ENCODE measurements at places on chromosomes 12 and 14. TPM values are rescaled to one million over a fixed set of nuclear protein-coding genes. Genes with fewer than 3 reads are reported as not detected.
A peak's percentile ranks its signal among the peaks of the same experiment; 100 is the strongest.

INHBC gene
- not detected for total RNA-seq

INSM2 gene
- total RNA-seq = not detected

ACSM4 gene
- total RNA-seq = not detected

PRPF39 gene
- 22.3 TPM for total RNA-seq

AQP2 gene
- total RNA-seq = not detected

PTCSC3 gene
- not detected for total RNA-seq

TAS2R42 gene
- total RNA-seq = not detected

CLEC6A gene
- not detected for total RNA-seq

RPGRIP1 gene
- not detected for total RNA-seq

SIX1 gene
- not detected for total RNA-seq

DNAJC22 gene
- total RNA-seq = 29.0 TPM

SDR9C7 gene
- total RNA-seq = not detected

CLEC4D gene
- total RNA-seq = 0.16 TPM

UBE2N gene
- 106 TPM for total RNA-seq

MRPL51 gene
- 132 TPM for total RNA-seq

CAPS2 gene
- 2.6 TPM for total RNA-seq

DNA sequence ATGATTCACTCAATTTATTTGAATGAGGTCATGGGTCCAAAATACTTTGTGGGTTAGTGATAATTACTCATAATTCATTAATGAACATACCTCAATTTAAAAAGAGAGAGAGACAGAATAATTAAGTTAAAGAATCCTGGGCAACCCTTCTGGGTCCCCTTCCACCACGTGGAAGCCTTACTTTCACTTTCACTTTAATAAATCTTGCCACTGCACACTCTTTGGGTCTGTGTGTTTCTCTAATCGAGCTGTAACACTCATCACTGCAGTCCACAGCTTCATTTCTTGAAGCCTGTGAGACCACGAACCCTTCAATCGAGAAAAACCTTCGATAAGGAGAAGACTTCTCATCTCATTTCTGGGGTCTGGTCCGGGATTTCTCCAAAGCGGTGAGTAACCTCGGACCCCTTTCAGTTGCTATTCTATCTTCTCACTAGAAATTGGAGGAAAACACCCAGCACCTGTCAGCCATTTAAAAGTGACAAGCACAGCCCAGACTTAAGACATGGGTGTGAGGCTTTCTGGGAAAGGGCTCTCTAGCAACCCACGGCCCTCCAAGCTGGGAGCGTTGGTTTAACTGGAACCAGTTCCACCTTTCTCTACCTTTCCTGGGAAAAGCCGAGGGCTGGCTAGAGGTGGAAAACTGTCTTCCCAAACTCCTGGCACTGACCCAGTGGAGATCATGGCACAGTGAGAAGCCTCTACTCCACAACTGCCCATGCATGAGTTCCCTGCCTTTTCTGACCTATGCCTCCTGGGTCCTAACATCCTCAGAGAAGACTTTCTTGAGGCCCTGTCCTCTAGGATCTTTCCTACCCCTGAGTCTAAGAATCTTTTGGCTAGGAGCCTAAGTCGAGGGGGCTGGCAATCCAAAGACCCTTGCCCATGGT lies 148.8 kb upstream of the ATF7IP start:
- DNase-seq = peak; percentile 23

GRCh38 chr14:100773331-100774163 lies 46.9 kb downstream of the DLK1 start:
- no peak for DNase-seq

DNA sequence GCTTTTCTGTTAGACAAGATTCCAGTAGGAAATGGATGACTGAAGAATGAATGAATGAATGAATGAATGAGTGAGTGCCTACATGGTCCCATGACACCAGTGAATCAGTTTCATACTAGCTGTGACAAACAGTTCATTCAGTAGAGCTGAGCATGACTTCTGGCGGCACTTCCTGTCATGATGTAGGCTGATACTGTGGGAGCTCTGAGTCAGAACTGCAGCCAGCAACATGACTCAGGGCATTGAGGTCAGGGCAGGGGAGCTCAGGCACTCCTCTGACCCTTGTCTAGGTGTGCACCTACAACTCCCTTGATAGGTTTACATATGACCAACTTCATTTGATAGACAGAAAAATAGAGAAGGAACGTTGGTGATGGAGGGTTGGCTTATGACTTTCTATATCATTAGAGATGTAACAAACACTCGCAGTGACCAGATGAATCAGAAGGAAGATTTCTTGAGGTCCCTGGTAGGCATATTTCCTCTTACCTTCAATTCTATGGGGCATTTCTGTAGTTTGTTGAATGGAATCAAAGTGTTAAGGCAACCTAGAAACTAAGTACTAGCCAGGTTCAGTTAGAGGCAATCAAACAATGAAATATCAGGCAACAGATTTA lies 139.3 kb upstream of the ARHGAP5 start:
- peak; percentile 63 for DNase-seq

DNA sequence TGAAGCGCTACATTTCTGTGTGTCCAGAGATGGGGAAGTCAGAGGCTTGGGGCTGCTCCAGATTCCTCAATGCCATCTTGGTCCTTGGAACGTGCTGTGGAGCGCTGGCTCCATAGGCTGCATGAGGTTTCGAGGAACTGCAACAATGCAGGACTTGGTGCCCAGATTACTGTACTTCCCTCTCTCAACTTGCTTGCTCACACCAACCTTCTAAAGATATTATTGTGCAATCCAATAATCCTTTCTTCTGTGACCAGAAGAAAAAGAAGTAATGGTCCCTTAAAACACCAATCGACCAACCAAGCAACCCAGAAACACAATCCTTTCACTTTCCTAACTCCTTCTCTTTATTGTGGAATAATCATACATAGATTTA lies 3.7 kb downstream of the PRICKLE1 start:
- DNase-seq = no peak

DNA sequence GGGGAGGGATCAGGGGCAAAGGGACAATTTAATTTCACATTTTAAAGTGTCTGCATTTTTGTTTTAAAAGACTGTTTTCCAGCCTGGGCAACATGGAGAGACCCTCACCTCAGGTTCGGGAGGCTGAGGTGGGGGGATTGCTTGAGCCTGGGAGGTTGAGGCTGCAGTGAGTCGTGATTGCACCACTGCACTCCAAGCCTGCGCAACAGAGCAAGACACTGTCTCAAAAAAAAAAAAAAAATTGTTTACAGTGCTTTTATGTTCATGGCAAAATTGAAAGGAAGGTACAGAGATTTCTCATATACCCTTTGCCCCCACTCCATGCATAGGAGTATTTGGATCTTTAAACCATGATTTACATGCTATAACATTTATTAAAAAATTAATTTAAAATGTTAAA lies 16.4 kb upstream of the HVCN1 start:
- DNase-seq = no peak

- no peak for DNase-seq
Measured at GRCh38 chr14:100504372-100505078, 82.7 kb downstream of the BEGAIN start.

- DNase-seq = no peak
Measured at GRCh38 chr12:14968478-14968877, 4.4 kb upstream of the PDE6H start.

GRCh38 chr12:7162691-7163114 lies 26.8 kb upstream of the PEX5 start:
- peak; percentile 36 for DNase-seq

- DNase-seq = no peak
Measured at GRCh38 chr14:33081259-33081658, 142.6 kb downstream of the NPAS3 start.

GRCh38 chr14:24504425-24504950 lies 3.6 kb downstream of the CMA1 start:
- DNase-seq = no peak

GRCh38 chr12:116458492-116458891 lies 100.7 kb upstream of the MAP1LC3B2 start:
- no peak for DNase-seq

- DNase-seq = no peak
Measured at GRCh38 chr12:105641749-105642148, 311.3 kb downstream of the C12orf75 start.

DNA sequence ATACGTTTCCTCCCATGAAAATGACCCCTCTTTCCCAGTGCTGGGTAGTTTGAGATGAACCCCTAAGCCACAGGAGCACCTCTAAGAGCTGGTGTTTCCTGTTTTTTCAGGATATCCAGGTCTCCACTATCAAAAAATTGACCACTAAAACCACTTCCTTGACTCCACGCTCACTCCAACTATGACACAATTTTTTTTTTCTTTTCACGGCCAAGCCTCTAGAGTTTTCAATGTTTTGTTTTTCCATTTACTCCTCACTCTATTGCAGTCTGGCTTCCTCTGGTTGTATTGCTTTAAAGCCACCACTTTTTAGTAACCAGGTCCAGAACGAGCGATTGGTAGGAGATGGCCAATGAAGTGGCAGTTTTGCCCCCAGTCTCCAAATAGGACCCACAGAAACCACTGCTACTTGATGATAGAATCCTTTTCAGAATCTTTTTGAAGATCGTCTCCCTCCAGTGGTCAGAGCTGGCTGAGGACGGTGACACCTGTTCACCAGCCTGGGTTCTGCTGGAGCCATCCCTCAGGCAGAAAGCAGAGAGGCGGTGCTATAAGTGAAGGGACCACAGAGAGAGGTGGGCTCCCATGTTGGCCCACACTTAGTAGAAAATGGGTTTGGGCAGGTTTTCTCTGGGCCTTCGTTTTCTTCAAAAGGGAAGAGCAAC lies 454.4 kb downstream of the VRK1 start:
- no peak for DNase-seq

GRCh38 chr14:24032727-24033418 lies 18.9 kb upstream of the CARMIL3 start:
- no peak for DNase-seq

DNA sequence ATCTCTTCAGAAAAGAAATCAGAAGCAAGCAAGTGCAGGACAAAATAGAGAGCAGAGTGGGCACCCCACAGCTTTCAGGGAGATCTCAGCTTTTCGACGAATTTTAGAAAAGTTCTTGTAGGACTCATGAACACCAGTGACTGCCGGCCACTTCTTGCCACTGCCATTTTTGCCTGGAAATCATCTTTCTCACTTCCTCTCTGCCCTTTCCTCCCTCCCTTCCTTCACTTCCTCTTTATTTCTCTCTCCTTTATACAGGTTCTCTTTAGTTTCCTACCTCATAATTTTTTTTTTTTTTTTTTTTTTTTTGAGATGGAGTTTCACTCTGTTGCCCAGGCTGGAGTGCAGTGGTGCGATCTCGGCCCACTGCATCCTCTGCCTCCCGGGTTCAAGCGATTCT lies 185.6 kb downstream of the APAF1 start:
- DNase-seq = no peak

- no peak for DNase-seq
Measured at GRCh38 chr14:45070215-45070614, 13.7 kb upstream of the PRPF39 start.

DNA sequence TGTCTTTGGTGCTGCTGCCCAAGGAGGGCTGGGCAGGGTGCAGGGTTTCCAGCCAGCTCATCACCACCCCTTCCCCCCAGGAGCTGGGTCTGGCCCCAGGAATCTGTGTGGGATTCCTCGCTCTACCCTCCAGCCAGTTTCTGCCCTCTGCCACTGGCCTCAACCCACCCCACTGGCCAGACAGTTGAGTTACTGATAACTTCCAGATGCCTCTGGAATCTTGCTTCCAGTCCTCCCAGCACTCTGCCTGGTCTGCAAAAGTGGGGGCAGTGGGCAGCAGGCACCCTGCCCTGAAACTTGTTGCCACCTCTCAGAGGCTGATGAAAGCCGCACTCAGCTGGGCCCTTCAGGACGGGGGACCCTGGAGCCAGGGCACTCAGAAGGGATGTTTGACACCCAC lies 20.1 kb upstream of the TBX3 start:
- no peak for DNase-seq

GRCh38 chr12:52805000-52805399 lies 8.9 kb downstream of the KRT4 start:
- no peak for DNase-seq

GRCh38 chr12:99004799-99005466 lies 359.8 kb downstream of the APAF1 start:
- DNase-seq = no peak

- no peak for DNase-seq
Measured at GRCh38 chr12:43147878-43148277, 404.1 kb downstream of the ADAMTS20 start.

DNA sequence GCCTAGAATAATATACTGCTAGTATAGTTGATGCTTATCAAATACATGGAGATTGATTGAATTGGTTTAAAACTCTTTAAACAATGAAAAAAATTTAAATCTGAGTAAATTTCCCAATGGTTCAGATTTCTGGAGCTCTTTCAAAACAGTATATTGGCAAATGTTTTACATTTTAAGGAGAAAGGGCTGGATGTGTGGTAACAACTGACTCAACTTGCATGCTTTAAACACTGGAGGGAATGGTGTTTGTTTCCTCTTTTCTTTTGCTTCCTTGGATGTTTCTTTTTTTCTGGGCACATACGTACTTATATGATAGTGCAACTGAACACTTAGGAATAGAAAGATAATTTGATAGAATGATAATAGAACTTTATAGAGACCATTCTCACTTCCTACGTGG lies 73.8 kb upstream of the RFX4 start:
- no peak for DNase-seq

GRCh38 chr14:71245659-71246361 lies 338.6 kb downstream of the PCNX1 start:
- no peak for DNase-seq

GRCh38 chr14:104420990-104421389 lies 158.6 kb upstream of the C14orf180 start:
- no peak for DNase-seq

- no peak for DNase-seq
Measured at GRCh38 chr12:112564160-112564784, 145.5 kb downstream of the PTPN11 start.

DNA sequence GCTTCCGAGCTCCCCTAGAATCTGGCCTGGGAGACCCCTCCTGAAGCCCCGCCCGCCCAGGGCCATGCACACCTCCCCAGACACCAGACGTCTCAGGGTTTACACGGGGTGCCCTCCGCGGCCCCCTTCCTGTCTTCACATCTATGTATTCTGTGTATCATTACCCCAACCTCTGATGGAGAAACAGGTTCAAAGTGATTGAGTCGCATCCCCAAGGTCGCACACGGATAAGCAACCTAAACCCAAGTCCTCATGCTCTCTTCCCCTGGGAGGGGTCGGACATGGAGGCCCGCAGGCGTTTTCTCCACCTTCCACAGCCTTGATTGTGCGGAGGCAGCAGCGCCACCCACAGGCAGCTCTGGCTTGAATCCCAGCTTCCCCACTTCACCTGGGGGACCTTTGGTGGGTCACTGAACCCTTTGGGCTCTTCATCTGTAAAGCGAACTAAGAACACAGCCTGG lies 237.3 kb downstream of the BCL11B start:
- DNase-seq = no peak

GRCh38 chr12:75571656-75572205 lies 60.3 kb upstream of the KRR1 start:
- no peak for DNase-seq

GRCh38 chr12:3129301-3130056 lies 52.3 kb downstream of the TSPAN9 start:
- no peak for DNase-seq

DNA sequence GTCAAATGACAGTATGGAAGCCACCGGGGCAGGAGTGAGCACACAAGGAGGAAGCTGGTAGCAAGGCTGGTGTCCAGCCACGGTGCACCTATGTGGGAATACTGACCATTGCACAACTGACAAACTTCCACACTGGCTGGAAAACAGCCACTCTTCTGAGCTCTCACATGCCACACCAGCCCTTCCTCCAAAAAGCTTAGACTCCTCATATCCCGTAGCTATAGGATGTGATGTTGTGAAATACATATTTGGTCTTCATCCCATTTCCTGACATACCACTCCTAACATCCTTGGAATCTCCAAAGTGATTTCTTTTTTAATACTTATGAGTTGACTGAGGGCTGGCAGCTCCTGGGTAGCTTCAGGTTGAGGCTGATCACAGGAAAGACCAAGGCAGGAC lies 103.6 kb downstream of the NTF3 start:
- DNase-seq = no peak

- peak; percentile 20 for DNase-seq
Measured at GRCh38 chr12:118189741-118190191, 53.8 kb downstream of the PEBP1 start.

Measured in colonic mucosa (tissue), 4 donors.